ENCODE measurements at places on chromosomes 12 and 14.

DNA sequence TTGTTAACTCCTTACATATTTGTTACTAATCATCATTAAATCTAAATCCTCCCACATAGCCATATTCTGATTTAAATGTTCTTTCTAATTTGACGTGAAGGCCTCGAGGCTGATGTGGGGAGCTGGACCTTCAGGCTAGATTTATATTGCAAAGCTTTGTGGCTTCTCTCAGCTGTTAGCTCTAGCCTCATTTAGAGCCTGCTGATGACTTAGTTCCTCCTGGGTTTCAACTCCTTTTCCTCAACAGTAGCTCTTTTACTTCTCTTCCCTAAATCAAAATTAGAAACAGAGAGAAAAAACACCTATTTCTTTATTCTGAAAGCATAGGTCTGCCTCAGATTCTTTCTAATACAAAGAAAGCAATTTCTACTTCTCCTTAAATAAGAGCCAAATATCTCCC, 477.5 kb upstream of the CCDC196 start:
- no peak for DNase-seq

GRCh38 chr14:74441113-74441512, 15.1 kb upstream of the SYNDIG1L start:
- no peak for DNase-seq

DNA sequence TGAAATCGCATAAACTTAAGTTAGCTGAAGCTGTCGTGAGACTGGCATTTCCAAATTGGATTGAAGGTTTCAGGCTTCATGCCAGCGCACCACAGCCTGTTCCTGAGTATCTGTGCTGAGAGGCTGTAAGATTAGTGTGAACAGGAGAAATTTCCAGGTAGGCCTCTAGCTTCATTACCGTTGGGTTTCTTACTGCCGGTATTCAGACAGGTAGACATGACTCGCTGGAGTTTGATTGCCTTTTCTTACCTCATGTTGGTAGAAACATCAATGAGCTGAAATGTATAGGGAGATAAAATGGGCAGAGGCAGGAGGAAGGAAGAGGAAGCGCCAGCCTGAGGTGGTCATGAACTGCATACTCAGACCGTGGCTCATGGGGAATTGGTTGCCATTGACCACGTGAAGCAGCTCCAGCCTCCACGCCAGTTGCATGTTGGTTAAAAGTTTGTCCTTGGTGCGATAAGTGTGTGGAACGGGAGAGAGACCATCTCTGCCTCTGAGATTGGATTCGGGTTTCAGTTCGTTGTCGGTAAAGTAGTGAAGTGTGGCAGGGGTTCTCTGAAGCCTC, 42.3 kb upstream of the MMP17 start:
- no peak for DNase-seq

GRCh38 chr12:129635021-129635685, 268.7 kb downstream of the TMEM132D start:
- no peak for DNase-seq

DNA sequence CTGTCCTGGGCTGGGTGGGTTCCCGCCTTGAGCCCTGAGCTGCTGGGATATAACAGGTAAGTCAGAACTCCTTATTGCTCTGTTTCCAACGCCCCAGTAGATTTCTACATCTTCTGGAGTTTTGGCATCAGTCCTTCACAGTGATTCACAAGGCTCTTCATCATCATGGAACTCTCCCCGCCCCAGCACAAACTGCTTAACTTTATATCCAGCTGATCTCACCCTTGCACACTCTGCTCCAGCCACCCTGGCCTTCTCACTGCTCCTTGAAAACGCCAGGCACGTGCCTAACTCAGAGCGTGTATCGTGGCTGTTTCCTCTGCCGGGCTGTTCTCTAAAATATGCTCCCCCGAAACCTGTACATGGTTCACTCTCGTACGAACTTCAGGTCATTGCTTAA, 264.9 kb downstream of the NOVA1 start:
- no peak for DNase-seq

DNA sequence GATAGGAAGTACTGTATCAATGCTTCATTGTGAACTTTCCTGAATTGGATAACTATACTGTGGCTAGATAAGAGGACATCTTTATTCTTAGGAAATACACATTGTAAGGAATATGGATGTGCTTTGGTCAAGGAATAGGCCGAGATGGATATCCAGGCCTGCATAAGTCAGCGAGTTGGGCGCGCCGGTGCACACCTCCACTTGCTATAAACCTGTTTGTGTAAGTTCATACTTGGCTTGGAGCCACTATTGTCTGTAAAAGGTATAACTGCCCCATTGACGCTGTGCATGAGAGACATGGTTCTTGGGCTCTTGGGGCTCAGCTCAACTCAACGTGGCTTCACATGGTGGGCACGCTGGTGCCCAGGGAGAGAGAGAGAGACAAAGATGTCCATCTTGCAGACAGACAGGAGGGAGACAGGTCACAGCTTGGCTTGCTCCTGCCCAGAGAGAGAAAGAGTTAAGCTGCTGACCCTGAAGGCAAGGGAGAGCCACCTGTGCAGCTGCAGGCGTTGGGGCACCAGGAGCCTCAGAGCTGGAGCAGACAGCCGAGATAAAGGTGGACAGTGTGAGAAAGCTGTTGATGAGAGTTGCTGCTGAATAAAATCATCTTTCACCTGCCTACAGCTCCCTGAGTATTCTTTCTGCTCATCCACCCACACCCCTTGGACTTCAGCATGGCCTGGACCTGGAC, 34.1 kb upstream of the COCH start:
- no peak for DNase-seq

All from BJ (cell line).